SJSA1 (cell line): ENCODE measurements at places on chromosomes 12 and 14.

DNA sequence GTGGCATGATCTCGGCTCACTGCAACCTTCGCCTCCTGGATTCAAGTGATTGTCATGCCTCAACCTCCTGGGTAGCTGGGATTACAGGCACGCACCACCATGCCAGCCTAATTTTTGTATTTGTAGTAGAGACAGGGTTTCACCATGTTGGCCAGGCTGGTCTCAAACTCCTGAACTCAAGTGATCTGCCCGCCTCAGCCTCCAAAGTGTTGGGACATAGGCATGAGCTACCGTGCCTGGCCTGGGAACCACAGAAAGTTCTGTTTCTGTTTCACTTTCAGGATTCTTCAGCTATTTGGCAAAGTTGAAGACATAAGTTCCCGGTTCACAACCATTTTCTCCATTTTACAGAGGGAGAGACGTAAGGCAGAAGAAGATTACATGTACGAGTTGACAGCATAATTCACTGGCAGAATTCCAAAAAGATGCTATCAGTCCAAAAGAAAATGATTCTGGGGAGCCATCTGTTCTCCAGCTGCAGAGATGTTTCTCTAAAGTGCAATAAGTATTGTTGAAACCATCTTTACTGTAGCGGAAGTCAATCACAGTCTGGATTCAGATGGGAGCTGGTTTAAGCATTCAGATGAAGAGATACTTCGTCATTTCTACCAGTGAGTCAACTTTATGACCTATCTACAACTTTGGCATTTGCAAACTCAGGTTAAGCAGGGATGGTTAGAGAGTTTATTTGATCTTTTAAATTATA is 8.1 kb upstream of the RNF34 start:
- H3K4me3 ChIP-seq = no peak overlapping the region
- H3K4me1 ChIP-seq = peaks cover 11% of the 10 kb centered on the region
- DNase-seq = no peak
- no peaks in the 10 kb centered on the region for H3K36me3 ChIP-seq
- no peak overlapping the region for H3K27ac ChIP-seq

DNA sequence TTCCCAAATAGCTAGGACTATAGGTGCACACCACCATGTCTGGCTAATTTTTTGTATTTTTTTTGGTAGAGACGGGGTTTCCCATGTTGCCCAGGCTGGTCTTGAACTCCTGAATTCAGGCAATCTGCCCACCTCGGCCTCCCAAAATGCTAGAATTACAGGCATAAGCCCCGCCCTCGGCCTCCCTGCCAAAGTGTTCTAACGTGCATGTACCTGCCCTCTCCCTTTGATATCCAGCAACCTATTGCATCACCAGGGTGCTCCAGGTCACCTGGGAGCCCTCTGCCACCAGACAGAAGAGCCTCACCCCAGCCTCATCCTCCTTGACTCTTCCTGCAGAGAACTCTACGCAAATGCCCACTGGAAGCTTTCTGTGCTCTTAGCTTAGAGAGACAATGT is 2.2 kb upstream of the EML1 start:
- no peak overlapping the region for H3K27ac ChIP-seq
- peaks cover 7% of the 10 kb centered on the region for H3K36me3 ChIP-seq
- peaks cover 23% of the 10 kb centered on the region for H3K4me1 ChIP-seq
- DNase-seq = no peak
- no peaks in the 10 kb centered on the region for H3K27me3 ChIP-seq
- no peak overlapping the region for H3K4me3 ChIP-seq

DNA sequence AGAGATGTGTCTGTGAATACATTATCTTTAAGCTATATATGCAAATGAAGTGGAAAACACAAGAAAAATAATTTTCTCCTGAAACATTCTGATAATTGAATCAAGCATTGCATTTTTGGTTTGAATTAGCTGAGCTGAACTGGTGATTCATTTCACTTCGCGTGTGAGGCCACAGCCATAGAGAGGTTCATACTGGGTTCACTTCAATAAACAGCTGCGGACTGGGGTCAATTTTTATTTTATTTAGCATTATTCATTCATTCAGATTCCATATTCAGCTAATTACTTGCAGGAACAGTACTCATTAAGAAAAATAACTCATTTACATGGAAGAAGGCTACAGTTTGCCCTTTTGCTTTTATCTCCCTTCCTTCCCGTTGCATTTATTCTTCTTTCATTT is 195.2 kb upstream of the LRIG3 start:
- no peaks in the 10 kb centered on the region for H3K36me3 ChIP-seq
- DNase-seq = no peak
- H3K27me3 ChIP-seq = no peaks in the 10 kb centered on the region
- peaks cover 7% of the 10 kb centered on the region; the same call in 1 of the 2 replicates for H3K4me1 ChIP-seq
- H3K4me3 ChIP-seq = no peak overlapping the region
- 0 out of 2 replicates have a peak overlapping the region, but pooled peaks have one; percentile 5 for H3K27ac ChIP-seq

DNA sequence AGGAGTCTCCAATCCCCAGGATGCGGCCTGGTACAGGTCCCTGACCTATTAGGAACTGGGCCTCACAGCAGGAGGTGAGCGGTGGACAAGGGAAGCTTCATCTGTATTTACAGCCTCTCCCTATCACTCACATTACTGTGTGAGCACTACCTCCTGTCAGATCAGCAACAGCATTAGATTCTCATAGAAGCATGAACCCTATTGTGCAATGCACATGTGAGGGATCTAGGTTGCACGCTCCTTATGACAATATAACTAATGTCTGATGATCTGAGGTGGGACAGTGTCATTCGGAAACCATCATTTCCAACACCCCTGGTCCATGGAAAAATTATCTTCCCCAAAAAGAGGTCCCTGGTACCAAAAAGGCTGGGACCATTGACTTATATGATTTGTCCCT is 1000.5 kb downstream of the FLRT2 start:
- no peaks in the 10 kb centered on the region for H3K36me3 ChIP-seq
- no peaks in the 10 kb centered on the region for H3K4me1 ChIP-seq
- no peaks in the 10 kb centered on the region for H3K27me3 ChIP-seq
- H3K4me3 ChIP-seq = no peak overlapping the region

- H3K27me3 ChIP-seq = no peaks in the 10 kb centered on the region
- no peaks in the 10 kb centered on the region for H3K36me3 ChIP-seq
- H3K27ac ChIP-seq = no peak overlapping the region
These were observed 12.5 kb downstream of the AHNAK2 start for GRCh38 chr14:104965561-104966231.
